Esophagus muscularis mucosa (tissue), 4 donors: ENCODE measurements at places on chromosomes 3 and 15.
A peak's percentile ranks its signal among the peaks of the same experiment; 100 is the strongest.

DNA sequence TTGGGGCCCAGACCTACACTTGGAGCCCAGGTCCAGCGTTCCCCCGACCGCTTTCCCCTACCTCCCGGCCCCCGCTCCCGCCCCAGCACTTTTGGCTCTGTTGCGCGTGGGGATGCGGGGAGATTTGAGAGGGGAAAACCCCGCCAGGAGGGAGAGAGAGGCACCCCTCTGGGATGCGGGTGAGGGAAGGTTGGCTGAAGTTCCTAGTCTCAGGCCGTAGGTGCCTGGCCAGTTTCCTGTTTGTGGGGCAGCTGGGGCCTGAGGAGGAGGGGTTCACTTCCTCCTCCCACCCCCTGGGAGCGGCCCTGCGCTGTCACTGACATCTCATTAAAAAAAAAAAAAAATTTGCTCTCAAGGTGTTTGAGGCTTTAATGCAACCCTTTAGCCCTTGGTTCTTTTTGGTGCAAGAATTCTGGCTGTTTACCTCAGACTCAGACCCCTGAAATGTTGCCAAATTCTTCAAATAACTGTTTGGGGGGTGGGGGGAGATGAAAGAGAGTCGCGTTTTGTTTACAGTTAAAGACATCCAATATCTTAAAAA lies 2.6 kb downstream of the FAM43A start:
- no peak for DNase-seq

DNA sequence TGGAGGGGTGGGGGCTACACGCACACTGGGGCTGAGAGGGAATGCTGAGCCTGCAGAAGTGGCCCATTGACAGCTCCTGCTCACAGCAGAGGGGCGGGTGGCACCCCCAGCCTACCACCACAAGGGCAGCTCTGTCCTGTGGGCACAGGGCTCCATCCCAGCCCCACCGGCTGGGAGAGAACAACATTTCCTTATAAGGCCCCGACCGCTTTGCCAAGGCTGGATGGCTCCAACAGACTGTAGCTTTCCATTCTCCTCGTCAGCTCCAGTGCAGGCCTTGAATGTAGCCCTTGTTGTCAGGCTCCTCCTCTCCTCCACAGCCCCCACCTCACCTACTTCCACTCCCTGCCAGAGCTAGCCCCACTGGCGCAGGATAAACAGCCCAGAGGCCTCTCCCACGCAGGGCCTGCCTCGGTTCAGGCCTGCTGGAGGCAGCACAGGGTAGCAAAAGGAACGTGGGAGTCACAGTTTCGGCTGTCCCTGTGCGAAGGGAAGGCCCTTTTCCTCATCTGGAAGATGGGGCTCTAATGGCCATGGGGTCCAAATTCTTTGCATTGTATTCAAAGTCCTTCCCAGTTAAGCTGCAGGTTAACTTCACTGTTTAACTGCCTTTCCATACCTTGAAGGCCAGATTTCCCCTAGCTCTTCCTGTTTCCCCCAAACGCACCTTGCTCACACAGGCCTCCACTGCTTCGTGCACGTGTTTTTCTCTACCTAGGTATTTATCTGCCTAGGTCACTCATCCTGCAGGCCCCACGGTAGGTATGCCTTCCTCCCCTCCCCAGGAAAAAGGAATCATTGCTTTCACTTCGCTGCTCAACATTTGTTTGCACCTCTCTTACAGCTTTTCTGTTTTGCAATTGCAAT lies 101.6 kb upstream of the LPP start:
- DNase-seq = peak; percentile 94

DNA sequence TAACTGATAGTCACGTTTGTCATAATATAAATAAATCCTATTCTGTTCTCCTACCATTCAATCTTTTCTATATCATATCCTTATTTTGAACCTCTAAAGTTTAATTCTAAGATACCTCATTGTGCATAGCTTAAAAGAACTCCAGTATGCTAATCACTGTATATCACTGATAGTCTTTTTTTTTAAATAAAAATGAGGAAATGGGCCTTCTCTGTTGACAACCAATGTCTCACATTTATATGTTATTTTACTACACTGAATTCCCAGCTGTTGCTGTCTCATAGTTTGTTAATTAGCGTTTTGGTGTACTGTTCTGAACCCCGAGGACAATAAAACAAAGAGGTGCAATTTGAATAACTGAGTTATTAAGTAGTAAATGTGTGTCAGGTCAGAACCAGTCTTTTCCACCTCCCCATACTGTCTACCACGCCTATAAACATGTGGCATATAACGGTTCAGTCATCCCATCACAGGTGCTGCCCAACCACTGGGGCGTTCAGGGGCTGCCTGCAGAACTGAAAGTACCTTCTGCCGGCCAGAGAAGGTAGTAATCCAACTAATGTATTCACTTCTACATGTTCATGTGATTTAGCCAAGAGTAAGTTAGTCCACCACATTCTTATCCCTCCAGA lies 14.9 kb downstream of the CBLB start:
- no peak for DNase-seq

GRCh38 chr3:38890426-38890825 lies 74.4 kb upstream of the SCN10A start:
- DNase-seq = no peak

DNA sequence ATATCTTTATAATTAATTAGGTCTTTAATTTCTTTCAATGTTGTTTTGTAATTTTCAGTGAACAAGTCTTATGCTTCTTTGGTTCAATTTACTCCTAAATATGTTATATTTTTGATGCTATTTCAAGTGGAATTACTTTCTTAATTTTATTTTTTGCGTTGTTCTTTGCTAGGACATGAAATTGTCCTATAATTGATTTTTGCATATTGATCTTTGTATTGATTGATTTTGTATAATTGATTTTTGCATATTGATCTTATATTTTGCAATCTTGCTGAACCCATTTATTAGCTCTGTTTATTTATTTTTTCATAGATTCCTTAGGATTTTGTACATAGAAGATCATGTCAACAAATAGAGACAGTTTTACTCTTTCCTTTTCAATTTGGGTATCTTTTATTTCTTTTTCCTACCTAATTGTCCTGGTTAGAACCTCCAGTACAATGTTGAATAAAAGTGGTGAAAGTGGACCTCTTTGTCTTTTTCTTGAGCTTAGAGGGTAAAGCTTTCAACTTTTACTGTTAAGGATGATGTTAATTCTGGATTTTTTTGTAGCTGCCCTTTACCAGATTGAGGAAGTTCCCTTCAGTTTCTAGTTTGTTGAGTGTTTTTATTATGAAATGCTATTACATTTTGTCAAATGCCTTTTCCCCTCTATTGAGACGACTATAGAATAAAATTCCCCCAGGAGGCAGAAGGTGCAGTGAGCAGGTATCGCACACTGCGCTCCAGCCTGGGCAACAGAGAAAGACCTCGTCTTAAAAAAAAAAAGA lies 36.8 kb upstream of the CCDC50 start:
- DNase-seq = no peak
